ENCODE measurements at places on chromosomes 2 and 18.

GRCh38 chr18:41864216-41864615 lies 90.8 kb upstream of the PIK3C3 start:
- no peak for DNase-seq

- DNase-seq = no peak
Measured at GRCh38 chr18:8844721-8845148, 139.4 kb downstream of the MTCL1 start.

DNA sequence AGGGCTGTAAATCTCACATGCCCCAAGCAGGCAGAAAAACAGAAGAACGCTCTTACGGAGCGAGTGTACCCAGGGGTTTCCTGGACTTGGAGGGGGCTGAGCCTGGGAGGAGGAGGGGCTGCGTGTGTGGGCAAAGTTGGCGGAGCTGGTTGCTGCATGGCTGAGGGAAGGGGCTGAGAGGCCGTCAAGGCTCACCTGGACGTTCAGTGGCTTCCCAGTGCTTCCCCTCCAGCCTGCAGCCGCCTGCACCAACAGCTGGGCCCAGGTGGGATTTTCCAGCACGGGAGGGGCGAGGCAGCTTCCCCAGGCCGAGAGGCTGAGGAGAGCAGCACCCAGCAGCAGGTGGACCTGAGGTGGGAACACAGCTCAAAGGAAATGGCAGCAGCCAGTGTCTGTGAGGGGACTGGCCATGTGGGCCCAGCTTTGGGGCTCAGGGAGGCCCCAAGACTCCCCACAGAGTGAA lies 70.6 kb upstream of the CTDP1 start:
- DNase-seq = no peak

GRCh38 chr18:63322206-63322605 lies 2.6 kb upstream of the BCL2 start:
- DNase-seq = no peak

DNA sequence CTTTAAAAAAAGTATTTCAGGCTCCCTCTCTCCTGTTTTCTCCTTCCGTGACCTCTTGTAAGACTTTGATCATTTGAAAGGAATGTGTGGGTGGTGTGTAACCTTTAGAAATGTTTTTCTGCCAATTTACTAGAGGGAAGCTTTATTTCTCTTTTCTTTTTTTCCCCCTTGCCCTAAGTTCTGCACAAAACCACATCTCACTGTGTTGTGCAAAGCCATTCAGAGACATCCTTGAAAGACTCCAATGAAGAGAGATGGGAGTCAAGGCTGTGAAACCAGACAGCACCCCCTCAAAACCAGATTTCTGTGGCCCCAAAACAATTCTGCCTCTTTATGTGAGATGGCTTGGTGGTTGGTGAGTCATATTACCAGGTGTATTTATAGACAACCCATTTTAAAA lies 184.6 kb upstream of the ERBB4 start:
- no peak for DNase-seq
